ENCODE measurements at places on chromosomes 6 and 20.

GRCh38 chr6:132219901-132220300 is 181.4 kb downstream of the MOXD1 start:
- DNase-seq = no peak

GRCh38 chr6:90247262-90247661 is 49.4 kb downstream of the BACH2 start:
- DNase-seq = no peak

DNA sequence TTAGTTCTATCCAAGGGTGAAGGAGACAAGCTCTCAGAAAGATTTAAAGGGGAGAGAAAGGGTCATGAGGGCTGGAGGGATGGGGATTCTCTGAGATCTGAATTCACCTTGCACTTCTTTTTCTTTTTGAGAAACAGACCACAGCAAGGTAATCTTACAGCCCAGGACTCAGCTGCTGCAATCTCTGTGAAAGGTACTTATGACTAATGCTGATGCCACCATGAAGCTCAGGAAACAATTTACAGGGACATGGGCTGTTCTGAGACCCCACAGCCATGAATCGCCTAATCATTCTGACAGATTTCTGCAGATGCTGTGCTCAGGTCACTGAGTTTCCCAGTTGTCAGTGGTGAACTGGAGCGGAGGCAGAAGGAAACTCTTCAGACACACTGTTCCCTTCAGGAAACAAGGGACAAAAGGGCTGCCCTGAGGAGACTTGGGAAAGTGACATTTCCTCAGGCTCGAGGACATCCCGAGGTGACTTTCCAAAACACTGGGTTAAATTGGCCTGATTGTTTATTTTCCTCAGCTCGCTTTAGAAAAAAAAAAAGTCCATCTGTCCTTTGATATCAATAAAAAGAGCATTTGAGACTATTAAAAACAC is 103.8 kb upstream of the PLCB4 start:
- no peak for DNase-seq

- no peak for DNase-seq
Observed at GRCh38 chr20:46135856-46136633, 17.9 kb downstream of the CD40 start.

- peak; percentile 57 for DNase-seq
Observed at GRCh38 chr6:122381494-122382265, 17.8 kb upstream of the HSF2 start.

- DNase-seq = no peak
Observed at GRCh38 chr20:49505518-49505917, 23.1 kb upstream of the KCNB1 start.

- no peak for DNase-seq
Observed at GRCh38 chr6:811831-812230, 118.9 kb upstream of the EXOC2 start.

GRCh38 chr6:160792708-160793107 is 90.7 kb downstream of the PLG start:
- peak; percentile 10 for DNase-seq

DNA sequence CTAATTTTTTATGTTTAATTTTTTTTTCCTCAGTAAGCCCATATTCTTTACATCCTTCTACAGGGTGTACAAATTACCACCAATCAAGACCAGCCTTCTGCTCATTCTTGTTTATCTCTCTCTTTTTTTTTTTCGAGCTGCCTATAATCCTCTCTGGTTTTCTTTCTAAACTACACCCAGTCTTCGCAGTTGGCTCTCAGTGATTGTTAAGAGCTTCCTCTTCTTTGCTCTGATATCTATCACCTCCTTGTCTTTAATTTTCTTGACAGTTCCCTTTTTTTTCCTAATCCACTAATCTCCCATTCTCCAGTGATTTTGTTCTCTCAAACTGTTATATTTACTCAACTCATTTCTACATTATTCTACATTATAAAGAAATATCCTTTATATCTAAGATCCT is 38.5 kb upstream of the PTPRK start:
- DNase-seq = no peak

DNA sequence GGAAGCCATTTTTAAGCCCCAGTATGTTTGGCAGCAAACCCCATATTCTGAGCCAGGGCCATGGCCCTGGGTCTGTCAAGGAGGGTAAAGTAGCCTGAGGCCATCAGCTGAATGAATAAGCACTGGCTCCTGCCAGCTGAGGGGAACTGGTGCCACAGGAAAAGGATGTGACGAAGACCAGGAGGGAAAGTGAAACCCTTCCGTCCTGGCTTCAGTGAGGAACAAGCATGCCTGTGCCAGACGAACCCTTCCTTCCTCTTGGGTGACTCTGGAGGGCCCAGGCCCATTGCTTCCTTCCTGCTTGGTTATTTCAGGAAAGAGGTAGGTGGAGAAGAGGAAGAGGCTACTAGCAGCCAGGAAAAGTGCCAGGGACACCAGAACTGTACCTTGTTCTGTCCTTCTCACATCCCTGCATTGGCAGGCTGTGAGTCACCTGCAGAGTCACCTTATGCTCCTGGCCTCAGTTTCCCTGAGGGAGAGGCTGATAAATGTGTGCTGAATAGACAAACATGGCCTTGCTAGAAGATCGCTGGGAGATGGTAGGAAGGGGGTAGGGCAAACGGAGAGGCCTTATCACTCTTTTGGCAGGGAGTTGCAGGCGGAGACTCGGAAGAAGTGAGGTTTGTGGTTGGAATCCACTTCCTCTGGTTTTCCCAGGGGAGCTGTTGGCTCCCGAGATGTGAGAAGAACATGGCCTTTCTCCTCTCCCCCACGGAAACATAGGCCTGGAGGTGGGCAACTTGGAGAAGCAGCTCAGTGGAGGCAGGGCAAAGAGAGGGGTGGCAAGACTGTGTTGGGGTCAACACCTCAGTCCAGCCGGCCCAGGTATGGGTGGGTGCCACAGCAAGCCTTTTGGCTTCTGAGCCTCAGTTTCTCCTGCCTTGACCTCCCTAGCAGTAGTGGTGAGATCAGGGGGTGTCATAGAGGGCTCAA is 37.4 kb downstream of the COX4I2 start:
- DNase-seq = peak; percentile 84

DNA sequence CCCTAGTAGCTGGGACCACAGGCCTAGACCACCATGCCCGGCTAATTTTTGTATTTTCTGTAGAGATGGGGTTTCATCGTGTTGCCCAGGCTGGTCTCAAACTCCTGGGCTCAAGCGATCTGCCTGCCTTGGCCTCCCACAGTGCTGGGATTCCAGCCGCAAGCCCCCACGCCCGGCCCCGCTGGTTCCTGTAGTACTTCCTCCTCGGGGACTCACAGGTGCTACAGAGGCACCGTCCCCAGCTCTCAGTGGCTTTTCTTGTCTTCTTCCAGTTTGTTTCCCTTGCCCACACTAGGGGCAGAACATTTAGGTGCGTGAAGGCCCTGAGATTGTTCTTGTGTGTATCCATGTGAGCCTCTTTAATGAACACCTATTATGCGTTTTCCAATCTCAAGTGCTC is 773 bp upstream of the ZBP1 start:
- DNase-seq = no peak

GRCh38 chr6:5636210-5637030 is 370.3 kb downstream of the NRN1 start:
- DNase-seq = no peak

GRCh38 chr6:149208134-149208601 is 109.3 kb upstream of the TAB2 start:
- no peak for DNase-seq

DNA sequence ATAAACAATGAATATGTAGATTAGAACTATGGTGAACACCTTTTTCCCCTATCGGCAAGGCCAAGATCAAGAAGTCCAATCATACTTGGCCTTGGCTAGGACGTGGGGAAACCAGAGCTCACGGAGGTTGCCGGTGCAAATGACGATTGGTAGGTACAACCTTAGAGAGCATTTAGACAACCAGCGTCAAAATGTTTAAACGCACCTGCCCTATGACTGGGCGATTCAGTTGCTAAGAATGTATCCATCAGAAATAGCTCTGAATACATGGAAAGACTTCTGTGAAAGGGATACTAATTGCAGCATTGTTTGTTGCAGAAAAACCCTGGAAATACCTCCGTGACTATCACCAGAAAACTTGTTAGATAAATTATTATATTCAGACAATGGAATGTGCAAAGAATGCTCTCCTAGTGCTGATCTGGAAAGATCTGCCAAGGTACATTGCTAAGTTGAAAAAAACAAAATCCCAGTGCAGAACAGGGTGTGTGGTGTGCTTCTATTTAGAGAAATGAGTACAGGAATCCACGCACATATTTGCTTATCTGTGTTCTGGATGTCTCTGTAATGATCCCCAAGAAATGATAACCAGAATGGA is 48.0 kb upstream of the PTPN1 start:
- no peak for DNase-seq

DNA sequence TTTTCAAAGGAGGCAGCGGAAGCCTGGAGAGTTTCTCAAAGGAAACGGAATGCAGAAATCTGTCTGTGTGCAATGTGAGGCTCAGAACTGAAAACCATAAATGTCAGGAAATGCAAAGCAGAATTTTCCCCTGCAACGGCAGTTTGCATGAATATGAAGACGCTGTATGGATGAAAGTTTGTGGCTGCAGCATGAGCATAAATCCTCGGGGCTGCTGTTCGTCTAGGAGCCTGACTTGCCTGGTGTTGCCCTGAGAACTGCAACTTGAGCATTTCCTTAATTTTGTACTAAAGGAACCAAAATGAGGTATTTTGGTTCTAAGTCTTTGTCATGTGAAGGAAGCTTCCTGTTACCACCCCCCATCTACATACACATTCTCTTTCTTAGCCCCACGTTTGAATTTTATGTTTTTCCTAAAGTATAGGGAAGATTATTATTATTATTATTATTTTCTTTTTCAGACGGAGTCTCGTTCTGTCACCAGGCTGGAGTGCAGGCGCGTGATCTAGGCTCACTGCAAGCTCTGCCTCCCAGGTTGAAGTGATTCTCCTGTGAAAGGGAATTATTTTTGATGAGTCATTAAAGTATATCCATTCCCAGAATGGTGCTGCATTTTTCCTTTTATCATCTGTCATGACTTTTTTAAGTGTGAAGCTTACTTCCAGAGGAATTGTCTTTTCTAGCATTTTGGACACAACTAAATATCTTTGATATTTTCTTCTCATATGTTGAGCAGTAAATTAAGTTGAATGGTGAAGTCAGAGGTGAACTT is 33.1 kb downstream of the MTHFD1L start:
- no peak for DNase-seq

DNA sequence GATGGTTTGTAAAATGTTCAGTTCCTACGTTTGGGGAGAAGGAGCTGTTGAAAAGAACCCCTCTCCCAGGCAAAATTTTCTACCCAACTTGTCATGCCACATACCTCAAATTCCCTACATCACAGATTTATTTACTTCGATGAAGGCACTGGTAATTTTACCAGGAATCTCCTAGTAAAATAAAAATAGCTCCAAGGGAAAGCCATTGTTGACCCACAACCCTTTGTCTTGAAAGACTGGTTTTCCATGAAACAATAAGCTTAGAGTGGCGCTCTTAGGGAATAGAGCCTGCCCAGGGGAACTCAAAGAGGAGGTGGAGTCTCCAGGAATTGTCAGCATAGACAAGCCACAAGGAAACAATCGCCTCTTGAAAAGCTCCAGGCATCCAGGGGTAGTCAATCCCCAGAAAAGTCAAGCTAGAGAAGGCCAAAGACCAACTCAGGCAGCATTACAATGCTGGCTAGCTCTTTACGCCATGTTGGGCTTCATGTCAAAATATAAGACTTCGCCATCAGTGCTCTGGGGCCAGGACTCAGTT is 99.2 kb upstream of the RREB1 start:
- DNase-seq = no peak

GRCh38 chr6:33761922-33762629 is 15.4 kb upstream of the IP6K3 start:
- peak; percentile 44 for DNase-seq

- peak; percentile 77 for DNase-seq
Observed at GRCh38 chr20:45969712-45970634, 2.0 kb downstream of the ZNF335 start.

GRCh38 chr6:136341967-136342366 is 52.3 kb upstream of the BCLAF1 start:
- DNase-seq = no peak

GRCh38 chr20:40913224-40914185 is 115.1 kb upstream of the TOP1 start:
- no peak for DNase-seq

DNA sequence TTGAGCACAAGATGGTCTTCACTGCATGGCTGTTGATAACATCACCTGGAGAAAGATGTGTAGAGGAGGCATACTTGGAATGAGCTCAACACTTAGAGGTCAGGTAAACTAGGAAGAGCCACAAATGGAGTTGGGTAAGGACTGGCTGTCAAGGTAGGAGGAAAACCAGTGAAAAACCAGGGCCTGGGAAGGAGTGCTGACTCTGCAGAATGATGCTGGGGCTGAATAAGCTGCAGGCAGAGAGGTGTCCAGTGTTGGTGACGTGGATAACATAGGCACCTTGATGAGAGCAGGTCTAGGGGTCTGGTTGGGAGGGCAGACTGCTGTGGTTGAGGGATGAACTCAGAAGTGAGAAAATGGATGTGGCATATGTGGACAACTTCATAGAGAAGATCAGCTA is 160.2 kb downstream of the CARMIL1 start:
- DNase-seq = no peak

- DNase-seq = no peak
Observed at GRCh38 chr6:52227495-52227894, 16.8 kb downstream of the IL17F start.

DNA sequence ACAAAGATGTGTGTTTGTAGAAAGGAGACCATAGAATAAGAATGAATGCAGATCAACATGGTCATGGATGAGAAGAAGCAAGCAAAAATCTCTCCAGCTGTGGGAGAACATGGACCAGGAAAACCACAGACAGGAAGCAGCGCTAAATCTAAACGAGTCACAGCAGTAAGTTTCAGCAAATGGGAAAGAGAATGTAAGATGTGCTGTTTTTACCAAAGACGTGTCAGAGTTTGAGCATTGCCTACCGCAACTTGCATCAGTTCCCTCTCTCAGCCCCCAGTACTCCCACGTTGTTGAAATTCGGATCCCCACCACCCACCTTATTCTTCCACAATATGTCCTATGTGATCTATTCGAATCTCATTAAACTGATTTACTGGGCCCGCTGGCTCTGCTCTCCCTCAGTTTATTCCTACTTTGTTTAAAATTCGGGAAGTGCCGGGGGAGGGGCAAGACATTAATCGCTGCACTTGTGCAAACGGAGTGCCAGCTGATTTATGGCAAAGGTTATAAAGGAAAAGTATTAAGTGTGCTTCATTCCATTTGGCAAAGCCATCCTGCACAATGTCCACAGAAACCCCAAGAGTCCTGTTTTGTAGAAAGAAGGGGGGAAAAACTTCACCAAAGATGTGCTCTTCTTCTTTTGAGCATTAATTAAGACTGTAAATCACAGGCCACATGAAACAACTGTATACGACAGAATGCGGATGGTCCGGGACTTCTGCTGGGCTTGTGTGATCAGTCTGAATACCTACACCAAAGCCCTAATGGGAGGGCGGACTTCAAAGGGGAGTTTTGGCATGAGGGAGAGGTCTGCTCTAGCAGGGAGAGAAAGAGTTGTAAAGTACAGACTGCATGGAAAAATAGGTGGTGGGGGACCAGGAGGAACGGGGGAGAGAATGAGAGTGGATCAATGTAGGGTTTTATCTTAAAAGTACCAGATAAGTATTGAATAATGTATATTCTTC is 59.1 kb upstream of the PRDM1 start:
- DNase-seq = no peak
